ENCODE measurements at places on chromosomes 11 and 22.

DNA sequence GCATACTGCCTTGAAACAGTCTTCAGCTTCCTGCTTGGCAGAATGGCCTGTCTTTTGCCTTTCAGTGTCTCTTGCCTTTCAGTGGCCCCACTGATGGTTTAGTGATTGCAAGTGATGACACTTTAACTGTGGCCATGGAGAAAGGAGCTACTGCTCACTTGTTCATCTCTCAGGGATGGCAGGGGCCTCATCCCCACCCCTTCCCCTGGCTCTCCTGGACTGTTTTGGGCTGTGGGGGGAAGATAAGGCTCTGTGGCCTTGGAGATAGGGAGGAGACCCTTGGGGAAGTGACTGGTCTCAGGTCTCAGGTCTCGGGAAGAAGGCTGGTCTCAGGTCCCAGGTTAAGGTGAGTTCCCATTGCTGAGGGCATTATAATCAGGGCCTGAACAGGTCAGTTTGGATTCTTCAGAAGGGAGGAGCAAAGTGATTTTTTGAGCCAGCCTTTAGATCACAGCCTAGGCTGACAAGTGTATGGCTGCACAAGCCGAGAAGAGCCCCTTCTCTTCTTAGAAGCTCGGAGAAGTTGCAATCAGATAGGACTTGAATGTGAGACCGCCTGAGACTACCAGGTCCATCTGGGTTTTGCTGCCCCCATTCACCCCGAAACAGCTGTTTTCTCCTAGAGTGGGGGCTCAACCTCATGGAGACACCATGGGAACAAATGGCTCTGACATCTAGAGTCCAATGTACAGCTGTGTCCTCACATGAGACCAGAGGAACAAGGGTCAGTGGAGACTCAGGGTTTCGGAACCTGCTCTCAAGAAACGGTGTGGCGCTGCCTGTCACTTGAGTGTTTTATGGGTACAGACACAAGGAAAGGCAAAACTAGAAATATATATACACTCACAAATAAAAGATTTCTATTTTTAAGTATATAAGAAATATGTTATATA, 15.9 kb upstream of the P2RY2 start:
- DNase-seq: peak; percentile 61

DNA sequence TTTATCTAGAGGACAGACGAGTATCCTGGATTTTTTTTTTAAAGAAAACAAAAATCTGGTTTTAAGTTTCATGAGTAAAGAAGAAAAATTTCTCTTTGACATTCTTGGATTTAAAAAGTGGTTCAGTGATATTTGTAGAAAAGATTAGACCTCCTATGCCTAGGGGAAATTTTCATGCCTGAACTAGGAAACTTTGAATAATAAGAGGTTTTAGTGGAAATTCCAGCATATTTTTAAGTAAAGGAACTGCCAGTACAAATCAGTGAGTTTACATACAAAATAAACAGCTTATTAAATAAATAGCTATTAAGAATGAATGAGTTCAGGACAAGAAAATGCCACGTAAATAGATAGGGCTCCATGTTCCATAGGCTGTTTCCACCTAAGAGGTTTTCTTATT, 17.5 kb downstream of the JAM3 start:
- DNase-seq: no peak

GRCh38 chr22:17705951-17706900, 67.7 kb downstream of the BCL2L13 start:
- no peak for DNase-seq

DNA sequence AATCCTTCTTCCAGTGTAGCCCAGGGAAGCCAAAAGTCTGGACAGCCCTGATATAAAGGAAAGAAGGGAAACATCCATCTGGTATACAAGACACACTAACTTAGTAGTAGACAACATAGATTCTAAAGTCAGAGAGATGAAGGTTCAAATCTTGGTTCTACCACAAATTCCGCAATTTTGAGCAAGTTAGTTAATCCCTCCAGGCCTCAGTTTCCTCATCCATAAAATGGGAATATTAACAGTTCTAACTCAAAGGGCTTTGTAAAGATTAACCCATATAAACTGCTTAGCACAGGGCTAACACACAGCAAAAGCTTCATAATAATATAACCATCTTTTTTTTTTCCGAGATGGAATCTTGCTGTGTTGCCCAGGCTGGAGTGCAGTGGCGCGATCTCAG, 10.7 kb downstream of the LRP4 start:
- no peak for DNase-seq

GRCh38 chr22:47616396-47617020, 854.1 kb downstream of the TBC1D22A start:
- DNase-seq: no peak

- DNase-seq: no peak
Observed at GRCh38 chr11:65370659-65371049, 11.8 kb downstream of the SLC25A45 start.

GRCh38 chr11:130006929-130007328, 4.3 kb upstream of the PRDM10 start:
- DNase-seq: no peak

GRCh38 chr22:48523761-48524160, 1303.9 kb downstream of the BRD1 start:
- no peak for DNase-seq

DNA sequence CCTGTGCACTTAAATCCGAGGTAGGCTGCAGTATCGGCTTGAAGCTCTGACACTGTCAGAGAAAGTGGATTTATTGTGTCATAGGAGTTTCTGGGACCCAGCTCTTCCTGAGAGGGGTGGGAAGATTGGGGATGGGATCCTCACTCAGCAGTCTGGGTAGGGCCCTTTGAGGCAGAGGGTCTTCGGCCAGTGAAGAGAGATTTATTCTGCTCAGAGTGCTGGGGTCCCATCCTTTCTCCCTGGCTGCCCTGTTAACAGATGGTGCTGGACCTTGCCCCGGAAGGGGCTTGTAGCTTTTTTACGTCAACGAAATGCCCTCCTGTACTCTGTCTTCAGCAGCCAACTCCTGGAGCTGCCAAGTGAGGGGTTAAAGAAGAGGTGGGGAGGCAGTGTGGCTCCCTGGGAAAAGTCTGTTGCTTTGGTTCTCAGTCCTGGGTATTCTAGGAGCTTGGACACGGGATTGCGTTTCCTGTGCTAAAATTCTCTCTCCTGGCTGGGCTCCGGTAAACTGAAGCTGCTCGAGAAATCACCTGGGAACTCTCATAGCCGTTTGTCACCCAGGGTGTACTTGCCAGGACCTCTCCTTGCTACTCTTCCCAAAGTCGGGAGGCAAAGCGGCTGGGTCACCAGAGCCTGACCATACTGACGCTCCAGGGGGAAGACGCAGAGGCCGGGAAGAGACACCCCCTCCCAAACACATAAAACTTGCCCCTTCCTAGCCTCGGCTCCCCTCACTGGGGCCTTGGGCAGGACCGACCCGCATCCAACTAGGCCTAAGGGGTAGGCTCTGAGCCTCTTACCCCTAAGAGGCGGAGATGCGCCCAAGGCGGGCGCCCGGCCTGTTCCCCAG, 806 bp upstream of the SMDT1 start:
- no peak for DNase-seq

DNA sequence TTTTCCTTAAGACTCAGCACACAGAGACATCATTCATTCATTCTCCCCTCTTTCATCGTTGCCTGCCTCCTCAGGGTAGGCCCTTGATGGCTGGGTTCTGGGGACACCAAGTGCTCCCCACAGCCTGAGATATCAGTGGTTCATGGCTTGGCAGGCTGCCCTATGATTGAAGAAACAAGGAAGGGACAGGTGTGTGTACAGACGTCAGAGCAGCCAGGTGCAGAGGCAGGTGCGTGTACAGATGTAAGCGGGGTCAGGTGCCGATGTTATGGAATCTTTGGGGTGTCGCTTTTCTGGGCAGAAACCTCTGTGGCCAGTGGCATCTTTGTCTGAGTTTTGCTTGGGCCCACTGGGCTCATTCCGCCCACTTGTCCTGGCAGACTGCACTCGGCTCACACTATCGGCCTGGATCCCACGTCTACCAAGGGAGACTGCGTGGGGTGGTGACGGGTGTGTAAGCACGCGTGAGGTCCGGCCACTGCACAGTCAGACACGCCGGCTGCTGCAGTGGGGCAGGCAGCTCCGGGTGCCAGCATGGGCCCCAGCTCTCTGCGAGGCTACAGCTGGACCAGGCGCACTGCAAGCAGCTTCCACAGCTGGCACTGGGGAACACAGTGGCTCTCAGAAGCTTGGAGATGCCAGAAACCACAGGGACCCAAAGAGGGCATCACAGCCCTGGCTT, 20.9 kb upstream of the KIAA0930 start:
- no peak for DNase-seq

DNA sequence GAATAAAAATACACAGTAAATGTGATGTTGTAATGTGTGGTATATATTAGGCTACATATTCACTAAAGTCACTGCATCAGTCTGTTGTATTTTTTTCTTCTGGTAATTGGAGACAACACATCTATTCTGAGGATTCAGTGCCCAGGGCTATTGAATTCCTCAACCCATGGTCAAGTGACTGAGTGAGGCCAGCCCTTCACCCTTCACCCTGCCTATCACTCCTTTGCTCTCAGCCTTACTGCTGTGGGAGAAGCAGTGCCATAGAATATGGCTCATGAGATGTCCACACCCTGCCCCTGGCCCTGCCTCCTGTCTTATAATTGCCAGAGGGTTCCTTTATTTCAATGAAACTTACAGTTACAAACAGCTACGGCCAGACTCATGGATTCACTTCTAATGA, 295.6 kb downstream of the NTM start:
- no peak for DNase-seq

DNA sequence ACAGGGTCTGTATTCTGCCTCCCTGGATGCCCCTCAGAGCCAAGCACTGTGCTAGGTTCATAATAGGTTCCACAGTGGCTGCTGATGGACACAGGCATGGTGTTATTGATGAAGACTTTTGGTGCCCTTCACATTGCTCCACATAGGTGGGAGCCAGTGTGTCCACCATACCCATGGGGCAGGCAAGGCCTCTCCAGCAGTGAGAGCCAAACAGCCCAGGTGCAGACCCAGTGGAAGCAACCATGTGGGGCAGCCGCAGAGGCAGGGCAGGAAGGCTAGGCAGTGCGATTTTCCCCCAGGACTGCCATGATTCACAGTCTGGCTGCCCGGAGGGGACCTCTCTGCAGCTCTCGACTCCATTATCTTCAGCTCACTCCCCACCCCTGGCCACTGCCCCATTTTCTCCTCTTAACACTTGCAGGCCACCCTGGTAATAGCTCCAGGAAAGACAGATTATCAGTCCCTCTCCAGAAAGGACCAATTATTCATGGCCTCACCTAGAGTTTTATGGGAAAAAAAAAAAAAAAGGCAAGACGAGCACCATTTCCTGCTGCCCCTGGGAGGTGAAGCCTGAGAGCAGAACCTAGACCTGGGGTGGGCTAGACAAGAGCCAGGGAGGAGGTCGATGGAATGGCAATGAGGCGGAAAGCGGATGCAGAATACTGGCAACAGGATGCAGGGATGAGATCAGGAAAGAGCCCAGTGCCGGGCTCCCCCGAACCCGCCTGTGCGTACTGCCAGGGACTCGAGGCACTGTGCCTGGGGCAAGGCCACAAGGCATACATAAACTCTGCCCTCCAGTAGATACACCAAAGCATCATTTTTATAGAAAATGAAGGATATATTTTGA, 343.0 kb upstream of the NCAM1 start:
- no peak for DNase-seq

DNA sequence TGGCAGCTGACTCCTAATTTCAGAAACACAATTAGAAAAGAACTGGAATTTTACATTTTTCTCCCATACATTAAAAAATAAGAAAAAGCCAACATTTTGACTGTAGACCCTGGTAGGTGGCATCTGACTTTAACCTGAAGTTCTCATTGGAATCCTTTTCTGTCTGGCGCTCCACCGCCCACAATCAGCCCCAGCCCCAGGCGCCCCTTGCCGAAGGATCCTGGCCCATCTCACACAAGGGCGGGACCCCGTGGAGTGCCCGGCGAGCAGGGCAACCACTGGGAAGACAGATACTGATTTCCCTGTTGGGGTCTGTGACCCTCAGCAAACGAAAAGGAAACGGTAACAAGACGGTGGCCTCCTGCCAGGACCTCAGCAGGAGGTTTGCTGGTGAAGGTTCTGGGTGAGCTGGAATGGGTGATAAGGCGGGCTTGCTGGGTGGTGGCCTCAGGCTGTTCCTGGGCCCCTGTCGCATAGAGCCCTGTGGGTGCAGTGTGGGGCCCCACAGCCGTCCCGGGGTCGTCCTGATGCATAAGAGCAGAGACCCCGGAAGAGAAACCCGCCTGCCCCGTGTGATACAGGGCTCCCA, 15.7 kb downstream of the TSPO start:
- DNase-seq: no peak

DNA sequence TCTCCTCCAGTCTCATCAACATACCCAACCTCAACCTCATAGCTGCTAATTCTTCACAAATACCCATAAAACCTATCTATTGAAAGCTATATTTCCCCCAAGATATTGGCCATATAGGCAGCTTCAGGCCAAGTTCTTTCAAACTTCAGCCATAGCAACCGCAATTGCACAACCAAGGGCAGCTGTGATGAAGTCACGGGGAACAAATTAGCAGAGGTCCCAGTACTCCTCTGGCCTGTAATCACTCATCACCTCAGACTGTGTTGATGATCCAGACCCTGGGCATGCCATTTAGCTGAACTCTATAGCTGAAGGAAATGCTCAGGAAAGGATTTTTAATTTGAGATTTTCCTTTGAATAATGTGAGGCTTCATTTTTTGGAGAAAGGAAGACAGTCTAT, 84.1 kb downstream of the SLC1A2 start:
- no peak for DNase-seq

DNA sequence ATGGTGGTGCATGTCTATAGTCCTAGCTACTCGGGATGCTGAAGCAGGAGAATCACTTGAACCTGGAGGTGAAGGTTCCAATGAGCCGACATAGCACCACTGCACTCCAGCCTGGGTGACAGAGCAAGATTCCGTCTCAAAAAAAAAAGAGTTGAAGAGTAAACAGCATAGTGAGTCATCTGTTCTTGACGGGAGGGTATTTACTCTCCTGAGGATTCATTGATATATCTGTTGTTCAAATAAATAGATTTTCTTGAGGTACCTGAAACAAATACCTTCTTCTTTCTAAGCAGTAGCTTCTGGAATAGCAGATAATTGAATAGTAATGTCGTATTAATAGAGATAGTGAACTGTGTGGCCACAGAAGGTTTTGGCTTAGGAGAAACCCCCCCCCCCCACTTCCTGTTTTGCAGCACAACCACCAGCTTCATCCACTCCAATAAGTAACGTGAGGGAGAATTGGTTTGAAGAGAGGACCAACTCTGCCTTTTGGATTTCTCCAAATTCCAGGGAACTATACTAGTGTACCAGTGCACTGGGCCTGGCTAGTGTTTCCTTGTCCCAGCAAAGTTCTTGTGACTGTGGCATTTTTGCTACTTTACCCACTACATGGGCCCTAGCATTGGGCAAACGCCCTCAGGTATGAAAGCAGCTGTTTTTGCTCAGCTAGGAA, 90.0 kb downstream of the PRMT3 start:
- DNase-seq: peak; percentile 23

DNA sequence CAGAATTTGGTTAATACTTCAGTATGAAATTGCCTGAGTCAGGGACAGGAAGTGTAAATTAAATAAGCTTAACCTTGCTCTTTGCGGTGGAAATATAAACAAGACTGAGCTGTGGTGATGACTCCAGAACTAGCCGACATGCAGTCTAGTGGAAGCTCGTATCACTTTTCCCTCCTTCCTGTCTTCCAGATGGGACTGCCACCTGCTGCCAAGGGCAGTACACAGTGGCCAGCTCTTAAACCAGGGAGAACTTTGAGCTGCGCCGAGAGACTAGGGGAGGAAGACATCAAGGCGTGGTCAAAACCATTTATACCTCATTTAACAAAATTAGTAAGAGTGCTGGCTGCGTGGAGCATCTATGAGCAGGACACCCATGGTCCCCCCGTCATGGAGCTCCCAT, 31.3 kb upstream of the CTTN start:
- no peak for DNase-seq
